ENCODE measurements at places on chromosomes 11 and 22.

- no peak for DNase-seq
Measured at GRCh38 chr11:44659641-44660040, 67.1 kb upstream of the TSPAN18 start.

- no peak for DNase-seq
Measured at GRCh38 chr11:113396690-113397089, 9.1 kb downstream of the ANKK1 start.

- DNase-seq: no peak
Measured at GRCh38 chr11:4903484-4903883, at the start of gene OR51A7. OR51A7 (plus strand) TSS chr11:4903783; CDS start chr11:4907370, 3,587 bp downstream.

DNA sequence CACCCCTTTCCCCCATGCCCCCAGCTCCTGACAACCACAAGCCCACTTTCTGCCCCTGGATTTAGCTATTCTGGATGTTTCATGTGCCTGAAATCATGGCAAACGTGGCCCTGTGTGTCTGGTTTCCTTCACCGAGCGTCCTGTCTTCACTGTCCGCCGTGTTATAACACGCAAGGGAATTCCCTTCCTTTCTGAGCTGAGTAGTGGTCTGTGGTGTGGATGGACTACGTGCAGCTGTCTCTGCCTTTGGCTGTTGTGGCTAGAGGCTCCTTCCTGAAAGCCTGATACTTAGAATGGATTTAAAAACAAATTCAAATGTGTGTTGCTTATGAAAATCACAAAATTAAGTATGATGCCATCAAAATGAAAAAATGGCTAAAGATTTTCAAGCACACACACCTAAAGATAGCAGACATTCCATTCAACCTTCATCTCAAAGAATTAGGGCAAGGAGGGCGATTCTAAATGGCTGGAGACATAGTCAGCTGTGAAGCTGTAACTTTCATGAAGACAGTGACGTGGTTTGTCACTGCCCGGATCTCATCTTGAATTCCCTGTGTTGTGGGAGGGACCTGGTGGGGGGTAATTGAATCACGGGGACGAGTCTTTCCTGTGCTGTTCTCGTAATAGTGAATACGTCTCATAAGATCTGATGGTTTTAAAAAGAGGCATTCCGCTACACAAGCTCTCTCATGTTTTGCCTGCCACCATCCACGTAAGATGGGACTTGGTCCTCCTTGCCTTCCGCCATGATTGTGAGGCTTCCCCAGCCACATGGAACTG lies 30.5 kb downstream of the KCNQ1 start:
- no peak for DNase-seq

- DNase-seq: peak; percentile 59
Measured at GRCh38 chr11:10455637-10456487, 798 bp downstream of the AMPD3 start.

DNA sequence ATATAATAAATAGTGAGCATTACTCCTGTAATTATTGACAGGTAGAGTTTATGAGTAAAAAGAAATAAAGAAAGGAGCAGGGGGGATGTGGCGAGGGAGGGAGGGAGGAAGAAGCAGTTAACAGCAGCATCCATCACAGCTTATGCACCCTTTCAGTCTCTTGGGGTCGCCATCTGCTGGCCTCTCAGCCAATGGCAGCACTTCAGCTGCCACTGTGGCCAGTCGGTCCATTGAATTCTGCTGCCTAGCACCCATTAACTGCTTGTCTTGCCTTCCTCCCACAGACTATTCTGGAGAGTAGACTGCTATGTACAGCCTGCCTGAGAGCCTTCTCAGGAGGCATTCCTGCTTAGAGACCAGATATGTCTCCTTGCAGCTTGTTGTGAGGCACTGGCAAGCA lies 388.3 kb downstream of the TENM4 start:
- DNase-seq: no peak

GRCh38 chr11:76553554-76554476 lies 109.0 kb downstream of the EMSY start:
- no peak for DNase-seq

- peak; percentile 83 for DNase-seq
Measured at GRCh38 chr11:69700278-69701140, 3.3 kb downstream of the FGF19 start.

DNA sequence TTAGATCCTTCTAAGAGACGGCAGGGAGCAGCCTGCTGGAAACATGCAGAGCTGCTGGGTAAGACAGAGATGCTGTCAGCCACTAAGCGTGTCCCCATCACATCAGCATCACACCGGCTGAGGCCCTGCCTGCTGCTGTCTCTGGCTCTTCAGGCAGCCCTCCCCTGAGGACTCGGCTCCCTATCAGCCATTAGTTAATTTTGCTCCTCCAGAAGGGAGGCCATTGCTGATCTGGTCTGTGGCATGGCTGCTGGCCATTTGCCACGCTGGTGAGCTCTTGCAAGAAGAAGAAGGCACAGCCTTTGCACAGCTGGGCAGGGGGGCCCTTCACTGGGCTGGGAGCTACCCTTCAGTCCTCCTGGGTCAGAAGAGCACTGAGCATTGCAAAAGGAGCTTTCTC lies 131.2 kb upstream of the PARVA start:
- no peak for DNase-seq

GRCh38 chr11:34332524-34332923 lies 25.3 kb downstream of the ABTB2 start:
- DNase-seq: no peak

- DNase-seq: no peak
Measured at GRCh38 chr11:17927681-17928343, 85.0 kb downstream of the SERGEF start.

DNA sequence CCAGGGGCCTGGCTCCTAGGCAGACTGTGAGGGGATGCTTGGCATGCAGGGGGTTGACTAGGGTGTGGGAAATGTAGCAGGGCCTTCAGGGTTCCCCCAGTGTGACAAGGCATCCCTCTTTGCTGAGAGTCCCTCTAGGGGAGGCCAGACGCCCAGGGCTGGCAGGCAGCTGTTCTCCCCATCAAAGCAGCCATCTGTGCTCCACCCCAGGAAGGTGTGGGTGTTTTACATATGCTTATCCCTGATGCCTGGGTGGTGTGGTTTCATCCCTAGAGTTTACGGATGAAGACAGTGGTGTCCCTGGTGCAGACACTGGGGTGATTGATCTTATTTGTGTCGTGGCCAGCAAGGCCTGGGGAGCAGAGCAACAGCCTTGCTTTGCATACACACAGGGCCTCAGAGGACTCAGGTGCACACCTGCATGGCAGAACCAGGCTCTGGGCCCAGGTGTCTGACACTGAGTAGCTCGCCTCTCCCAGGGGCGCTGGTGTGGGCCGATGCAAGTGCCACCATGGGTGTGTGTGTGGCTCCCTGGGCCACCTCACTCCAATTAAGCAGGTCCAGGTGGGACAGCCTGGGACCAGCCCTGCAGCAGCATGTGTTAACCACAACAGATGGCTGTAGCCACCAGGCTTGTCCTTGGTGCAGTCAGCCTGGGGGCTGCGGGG lies 74.2 kb downstream of the MED15 start:
- DNase-seq: no peak

- DNase-seq: no peak
Measured at GRCh38 chr22:48424201-48424627, 1403.5 kb downstream of the BRD1 start.

GRCh38 chr11:129258205-129258604 lies 66.1 kb upstream of the ARHGAP32 start:
- DNase-seq: no peak

DNA sequence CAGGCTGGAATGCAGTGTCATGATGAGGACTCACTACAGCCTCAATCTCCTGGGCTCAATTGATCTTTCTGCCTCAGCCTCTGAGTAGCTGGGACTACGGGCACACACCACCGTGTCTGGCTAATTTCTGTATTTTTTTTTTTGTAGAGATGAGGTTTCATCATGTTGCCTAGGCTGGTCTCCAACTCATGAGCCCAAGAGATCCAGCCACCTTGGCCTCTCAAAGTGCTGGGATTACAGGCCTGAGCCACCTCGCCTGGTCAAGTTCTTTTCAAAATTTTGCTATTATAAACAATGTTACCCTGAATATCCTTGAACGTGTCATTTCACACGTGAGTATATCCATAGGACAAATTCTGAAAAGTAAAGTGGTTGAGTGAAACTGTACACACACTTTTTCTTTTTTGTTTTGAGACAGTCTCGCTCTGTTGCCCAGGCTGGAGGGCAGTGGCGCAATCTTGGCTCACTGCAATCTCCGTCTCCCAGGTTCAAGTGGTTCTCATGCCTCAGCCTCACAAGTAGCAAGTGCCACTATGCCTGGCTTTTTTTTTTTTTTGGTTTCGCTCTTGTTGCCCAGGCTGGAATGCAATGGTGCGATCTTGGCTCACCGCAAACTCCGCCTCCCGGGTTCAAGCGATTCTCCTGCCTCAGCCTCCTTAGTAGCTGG lies 21.6 kb upstream of the EP300 start:
- DNase-seq: no peak

GRCh38 chr11:127027000-127027399 lies 26.4 kb upstream of the KIRREL3 start:
- DNase-seq: no peak

DNA sequence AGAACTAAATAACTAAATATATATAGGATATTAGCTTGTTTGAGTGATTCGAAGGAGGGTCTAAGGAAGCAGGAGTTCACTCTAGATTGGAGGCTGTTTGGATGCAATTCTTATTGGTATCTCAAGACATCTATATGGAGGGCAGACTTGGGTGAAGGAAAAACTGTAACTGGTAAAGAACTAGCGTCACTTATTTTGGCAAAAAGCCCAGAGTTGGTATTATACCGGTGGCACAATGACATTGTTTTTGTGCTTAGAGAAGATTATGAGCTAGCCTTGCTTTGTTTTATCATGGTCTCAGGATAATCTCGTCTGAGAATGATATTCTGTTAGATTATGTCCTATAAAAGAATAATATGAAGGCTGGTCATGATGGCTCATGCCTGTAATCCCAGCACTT lies 6.0 kb upstream of the SLC35F2 start:
- DNase-seq: no peak

DNA sequence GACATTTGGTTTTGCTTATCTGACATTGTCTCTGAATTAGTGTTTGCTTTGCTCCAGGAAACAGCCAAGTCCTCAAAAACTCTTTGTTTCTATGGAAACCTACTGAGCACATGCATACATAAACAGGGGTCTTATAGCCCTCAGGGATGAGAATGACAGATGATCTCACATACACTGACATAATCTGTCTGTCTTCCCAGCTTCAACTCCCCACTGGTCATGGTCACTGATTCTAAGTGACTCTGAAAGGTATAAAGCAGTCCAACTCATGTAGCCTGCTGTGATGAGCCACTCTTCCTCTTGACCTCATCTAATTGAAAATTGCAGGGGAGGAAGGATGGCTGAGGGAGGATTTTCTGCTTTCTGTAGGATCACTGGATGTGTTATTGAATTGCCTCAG lies 12.6 kb downstream of the ZNF143 start:
- DNase-seq: no peak

DNA sequence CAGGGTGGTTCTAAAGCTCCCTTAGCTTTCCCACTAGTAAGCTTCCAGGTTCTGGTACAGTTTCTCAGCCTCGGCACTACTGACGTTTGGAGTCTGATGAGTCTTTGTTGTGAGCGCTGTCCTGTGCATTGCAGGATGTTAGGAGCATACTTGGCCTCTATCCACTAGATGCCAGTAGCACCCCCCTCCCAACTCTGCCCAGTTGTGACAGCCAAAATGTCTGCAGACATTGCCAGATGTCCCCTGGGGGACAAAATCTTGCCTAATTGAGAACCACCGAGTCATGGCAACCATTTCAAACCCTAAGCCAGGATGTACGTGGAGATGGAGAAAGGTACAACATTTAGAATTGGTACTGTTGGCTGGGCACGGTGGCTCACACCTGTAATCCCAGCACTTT lies 68.7 kb downstream of the PTPRJ start:
- DNase-seq: no peak

- no peak for DNase-seq
Measured at GRCh38 chr11:125431481-125431880, 64.6 kb downstream of the FEZ1 start.

- DNase-seq: no peak
Measured at GRCh38 chr22:42664976-42665831, 16.0 kb upstream of the CYB5R3 start.

DNA sequence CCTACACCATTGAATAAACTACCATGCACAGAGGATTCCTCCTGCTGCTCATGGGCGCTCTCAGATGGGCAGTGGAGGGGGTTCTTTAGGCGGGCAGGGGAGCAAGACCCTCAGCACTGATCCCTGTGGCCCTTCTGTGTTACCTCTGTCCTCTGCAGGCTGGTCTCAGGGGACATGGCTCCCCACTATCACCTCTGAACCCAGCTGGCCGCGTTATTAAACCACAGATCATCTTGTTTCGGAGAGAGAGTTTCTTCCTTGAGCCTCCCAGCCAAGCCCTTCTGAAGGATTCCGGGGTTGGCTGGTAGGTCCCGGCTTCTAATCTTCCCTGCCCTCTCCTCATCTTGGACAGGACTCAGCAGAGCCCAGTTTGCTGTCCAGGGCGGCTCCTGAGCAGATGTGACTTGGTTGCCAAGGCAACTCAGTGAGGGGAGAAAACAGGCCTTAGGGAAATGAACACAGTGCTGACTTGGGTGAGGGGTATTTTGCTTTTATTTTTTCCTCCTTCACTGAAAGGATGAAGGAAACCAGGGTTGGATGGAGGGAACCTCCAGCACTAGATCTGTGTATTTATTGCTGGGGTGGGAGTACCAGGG lies 13.3 kb downstream of the APOL3 start:
- DNase-seq: no peak

- no peak for DNase-seq
Measured at GRCh38 chr11:134951305-134951700, 539.3 kb upstream of the B3GAT1 start.

GRCh38 chr11:102047305-102047924 lies at the start of gene CFAP300:
CFAP300 (plus strand) TSS chr11:102047437; CDS start chr11:102047471, 34 bp downstream.
- peak; percentile 94 for DNase-seq

DNA sequence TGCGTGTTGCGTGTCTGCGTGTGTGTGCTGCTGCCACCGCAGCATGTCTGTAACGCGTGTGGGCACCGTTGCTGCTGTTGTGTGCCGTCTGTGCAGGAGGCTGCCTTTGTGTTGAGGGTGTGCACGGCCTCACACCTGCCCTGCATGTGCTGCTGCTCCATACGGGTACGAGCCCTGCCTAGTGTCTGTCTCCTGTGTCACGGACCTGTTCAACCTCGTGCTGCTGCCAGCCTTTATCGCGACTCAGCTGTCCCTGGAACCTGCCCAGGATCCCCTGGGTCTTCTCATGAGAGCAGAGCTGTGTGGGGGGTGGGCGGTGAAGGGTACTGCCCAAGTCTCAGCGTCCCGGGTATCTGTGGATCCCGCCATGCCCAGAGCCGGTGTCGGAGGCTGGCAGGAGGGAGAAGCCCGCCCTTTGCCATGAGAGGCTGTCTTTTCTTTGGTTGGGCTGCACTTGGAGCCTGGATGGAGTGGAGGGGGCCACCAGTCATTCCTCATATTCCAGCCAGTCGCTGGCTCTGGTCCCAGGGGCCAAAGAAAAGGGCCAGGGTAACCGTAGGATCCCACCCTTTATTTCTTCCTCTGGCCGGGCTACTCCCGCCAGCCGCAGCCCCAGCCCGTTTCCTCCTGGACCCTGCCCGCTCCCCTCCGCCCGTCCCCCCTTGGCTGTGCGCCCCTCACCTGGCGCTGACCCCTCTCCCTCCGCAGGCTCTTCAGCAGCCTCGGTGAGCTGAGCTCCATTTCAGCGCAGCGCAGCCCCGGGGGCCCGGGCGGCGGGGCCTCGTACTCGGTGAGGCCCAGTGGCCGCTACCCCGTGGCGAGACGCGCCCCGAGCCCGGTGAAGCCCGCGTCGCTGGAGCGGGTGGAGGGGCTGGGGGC lies 7.8 kb upstream of the ACR start:
- DNase-seq: no peak

Data from right forelimb (tissue), 1 donor.